ENCODE measurements at places on chromosomes 6 and 20. TPM values are rescaled to one million over a fixed set of nuclear protein-coding genes. Genes with fewer than 3 reads are reported as not detected.

DNA sequence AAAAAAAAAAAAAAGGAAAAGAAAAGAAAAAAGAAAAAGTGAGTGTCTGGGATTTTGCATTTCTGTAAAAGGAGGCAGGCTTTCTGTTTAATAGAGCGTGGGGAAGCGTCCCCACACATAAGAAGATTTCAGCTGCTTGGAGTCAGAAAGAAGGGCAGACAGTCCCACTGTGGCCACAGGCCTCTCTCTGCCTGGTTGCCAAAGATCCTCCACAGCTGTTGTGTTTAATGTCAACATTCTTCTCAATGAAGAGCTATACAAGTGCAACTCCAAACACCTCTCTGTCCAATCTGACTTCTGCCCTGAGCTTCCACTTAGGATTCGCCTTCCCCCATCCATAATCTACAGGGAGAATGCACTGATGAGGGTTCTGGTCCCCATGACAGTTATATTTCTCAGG lies 64.3 kb upstream of the MLN start:
- DNase-seq: no peak

- DNase-seq: no peak
These were observed 88.8 kb upstream of the SOX4 start for GRCh38 chr6:21504790-21505189.

BNIP5 gene
- not detected for total RNA-seq

SYNCRIP gene
- 150 TPM for total RNA-seq

DOK5 gene
- total RNA-seq: 0.39 TPM
